Left renal pelvis (tissue), 4 donors: ENCODE measurements at places on chromosomes 7 and 10. TPM values are rescaled to one million over a fixed set of nuclear protein-coding genes. Genes with fewer than 3 reads are reported as not detected.

CDC14C gene
- polyA plus RNA-seq, result not detected

TAS2R5 gene
- polyA plus RNA-seq, result 1.7 TPM

CFAP46 gene
- 6.5 TPM for polyA plus RNA-seq

TUBAL3 gene
- polyA plus RNA-seq, result 0.23 TPM

SHH gene
- 4.9 TPM for polyA plus RNA-seq

PHKG1 gene
- 2.3 TPM for polyA plus RNA-seq

SEC31B gene
- polyA plus RNA-seq, result 13.3 TPM

VIPR2 gene
- 3.1 TPM for polyA plus RNA-seq

CALML5 gene
- polyA plus RNA-seq, result not detected

IQCE gene
- polyA plus RNA-seq, result 18.4 TPM

RUFY2 gene
- polyA plus RNA-seq, result 27.1 TPM

VGF gene
- polyA plus RNA-seq, result 0.10 TPM

BLNK gene
- polyA plus RNA-seq, result 38.5 TPM

CPA2 gene
- 0.34 TPM for polyA plus RNA-seq

OR6V1 gene
- polyA plus RNA-seq, result not detected

MOGAT3 gene
- polyA plus RNA-seq, result 1.4 TPM

ZPBP gene
- polyA plus RNA-seq, result 0.50 TPM

C7orf25 gene
- 6.1 TPM for polyA plus RNA-seq

ELFN1 gene
- polyA plus RNA-seq, result 10.8 TPM
